CD4-positive, alpha-beta T cell (primary cell): ENCODE measurements at places on chromosomes 6 and 20.

- no peak for DNase-seq
These were observed 195.2 kb upstream of the PROKR2 start for GRCh38 chr20:5511930-5512329.

DNA sequence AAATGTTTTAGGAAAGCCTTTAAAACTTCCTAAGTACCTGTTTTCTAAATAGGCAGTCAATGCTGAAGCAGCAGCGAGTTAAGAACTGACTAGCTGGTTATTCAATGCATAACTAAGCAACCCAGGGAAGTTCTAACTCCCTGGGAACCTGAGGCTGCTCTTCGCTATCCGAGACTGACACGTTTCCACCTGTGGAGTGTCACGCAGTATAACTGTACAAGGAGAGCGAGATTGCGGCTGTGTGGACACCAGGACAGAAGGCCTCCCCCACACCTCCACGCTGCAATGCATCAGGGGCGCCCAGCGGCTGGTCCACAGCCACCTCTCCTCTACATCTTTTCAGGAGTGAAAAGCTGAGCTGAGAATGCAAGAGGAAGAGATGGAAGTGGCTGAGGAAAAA lies 8.0 kb downstream of the PXDC1 start:
- no peak for DNase-seq

DNA sequence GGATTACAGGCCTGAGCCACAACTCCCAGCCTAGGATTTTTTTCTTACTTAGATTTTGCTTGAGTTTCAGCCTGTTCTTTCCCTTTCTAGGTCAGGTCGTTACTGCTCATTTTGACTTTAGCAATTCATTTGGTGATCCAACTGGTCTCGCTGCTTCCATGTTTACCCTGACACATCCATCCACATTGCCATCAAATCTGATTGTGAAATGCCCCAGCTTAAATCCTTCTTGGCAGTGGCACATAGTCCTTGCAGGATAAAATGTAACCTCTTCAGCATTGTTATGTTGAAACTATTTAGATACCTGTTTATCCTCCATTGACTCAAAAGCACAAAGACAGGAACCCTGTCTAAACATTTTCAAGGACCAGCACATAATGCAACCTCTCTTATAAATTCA lies 77.2 kb downstream of the DNAH8 start:
- DNase-seq, result no peak

DNA sequence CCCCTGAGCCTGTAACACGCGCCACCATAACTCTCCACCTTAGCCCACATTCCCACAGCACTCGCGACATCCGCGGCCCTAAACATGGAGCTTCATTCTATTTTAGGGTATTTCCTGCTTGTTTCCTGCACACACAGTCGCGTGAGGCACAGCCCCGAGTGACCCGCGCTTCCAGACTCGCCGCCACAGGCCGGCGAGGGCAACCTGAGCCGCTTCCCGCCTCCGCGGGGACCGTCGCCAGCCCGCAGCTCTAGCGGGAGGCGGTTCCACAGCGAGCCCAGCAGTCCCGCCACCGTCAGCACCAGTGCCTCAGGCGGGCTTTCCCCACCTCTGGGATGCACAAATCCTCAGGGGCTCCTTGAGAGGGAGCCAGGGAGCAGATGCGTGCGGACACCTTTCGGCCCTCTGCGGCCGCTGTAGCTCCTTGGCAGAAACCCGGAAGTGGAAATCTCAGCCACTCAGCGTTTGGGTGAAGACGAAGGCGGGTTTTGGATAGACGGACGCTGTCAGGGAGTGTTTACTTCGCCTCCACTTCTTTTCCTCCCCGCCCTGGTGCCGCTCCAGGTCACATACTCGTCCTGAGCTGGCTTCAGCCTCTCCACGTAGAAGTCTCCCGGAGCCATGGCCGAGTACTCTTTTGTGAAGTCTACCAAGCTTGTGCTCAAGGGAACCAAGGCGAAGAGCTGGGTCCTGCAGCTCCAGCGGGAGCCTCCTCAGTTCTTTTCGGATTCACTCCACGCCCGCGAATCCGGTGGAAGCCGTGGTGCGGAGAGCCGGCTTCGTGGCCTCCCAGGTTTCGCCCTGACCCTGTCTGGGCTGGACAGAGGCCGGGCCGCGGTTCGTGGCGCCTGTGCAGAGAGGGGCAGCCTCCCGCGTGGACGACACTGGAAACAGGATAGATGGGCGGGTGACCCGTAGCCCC lies 2177.4 kb upstream of the DEFB115 start:
- no peak for DNase-seq

DNA sequence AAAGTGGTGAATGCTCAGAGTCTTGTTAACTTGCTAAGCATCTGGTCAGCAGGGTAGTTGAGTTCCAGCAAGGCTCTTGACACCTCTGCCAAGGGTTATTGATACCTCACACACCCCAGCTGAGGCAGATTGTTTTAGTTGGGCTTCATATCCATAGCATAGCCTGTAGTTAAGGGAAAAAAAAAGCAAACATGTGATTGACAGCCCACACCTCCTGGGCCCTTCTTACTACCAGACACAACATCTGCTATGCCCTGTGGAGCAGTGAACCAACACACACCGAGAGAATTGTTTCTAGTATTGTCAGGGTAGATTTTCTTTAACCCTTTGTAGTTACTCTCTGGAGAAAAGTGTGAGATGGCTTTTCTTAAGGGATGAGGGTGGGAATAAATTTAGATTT lies 697.0 kb upstream of the POU3F2 start:
- DNase-seq, result no peak

- no peak for DNase-seq
These were observed 121.6 kb downstream of the OGFRL1 start for GRCh38 chr6:71410164-71410566.

DNA sequence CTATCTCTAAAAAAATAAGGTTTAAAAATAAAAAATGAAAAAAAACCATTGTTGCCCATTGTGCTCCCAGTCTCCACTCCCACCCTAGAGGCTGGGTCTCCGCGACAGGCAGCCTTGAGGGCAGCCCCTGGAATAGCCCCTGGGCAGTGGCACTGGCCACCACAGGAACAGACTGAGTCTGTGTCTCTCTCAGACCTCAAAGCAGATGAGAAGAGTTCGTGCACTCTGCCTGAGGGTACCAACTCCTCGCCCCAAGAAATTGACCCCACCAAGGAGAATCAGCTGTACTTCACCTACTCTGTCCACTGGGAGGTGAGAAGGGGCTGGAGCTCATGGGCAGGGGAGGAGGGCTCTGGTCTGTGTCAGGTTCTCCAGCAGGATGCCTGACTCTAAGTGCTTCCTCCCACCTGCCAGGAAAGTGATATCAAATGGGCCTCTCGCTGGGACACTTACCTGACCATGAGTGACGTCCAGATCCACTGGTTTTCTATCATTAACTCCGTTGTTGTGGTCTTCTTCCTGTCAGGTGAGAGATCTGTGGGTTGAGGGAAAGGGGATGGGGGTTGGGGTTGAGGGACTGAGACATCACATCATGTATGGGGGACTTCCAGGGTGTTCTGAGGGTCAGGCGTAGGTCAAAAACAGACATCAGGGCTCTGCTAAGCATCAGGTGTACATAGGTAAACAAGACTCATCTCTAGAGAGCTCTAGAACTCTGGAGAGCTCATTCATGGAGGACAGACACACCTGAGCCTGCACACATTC lies 35.6 kb downstream of the TM9SF4 start:
- no peak for DNase-seq

- DNase-seq, result no peak
These were observed 124.9 kb downstream of the LAMA2 start for GRCh38 chr6:129007701-129008373.

GRCh38 chr20:58103517-58103904 lies 124.9 kb downstream of the ANKRD60 start:
- DNase-seq, result no peak

DNA sequence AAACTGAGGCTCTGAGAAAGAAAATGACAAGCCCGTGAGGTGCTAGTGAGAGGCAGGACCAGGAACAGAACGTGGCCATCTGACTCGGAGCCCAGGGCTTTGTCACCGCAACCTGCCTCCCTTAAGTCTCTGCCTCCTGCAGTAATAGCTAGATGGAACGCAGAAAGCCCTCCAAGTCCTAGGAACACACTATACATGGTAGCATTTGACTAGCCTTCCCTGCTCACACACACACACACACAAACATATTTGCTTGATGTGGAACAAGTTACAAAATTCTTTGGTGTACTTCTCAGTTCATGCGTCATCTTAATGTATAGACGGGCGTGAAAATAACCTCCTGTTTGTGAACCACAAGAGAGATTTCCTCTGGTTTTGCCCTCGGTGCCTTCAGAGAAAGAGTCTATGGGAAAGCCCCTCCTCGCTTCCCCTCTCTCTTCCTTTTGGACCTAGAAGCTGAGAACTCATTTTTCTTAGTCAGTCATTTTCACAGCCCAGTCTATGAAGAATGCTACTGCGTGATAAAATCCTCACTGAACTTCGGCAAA lies 38.8 kb downstream of the C6orf52 start:
- DNase-seq, result no peak

DNA sequence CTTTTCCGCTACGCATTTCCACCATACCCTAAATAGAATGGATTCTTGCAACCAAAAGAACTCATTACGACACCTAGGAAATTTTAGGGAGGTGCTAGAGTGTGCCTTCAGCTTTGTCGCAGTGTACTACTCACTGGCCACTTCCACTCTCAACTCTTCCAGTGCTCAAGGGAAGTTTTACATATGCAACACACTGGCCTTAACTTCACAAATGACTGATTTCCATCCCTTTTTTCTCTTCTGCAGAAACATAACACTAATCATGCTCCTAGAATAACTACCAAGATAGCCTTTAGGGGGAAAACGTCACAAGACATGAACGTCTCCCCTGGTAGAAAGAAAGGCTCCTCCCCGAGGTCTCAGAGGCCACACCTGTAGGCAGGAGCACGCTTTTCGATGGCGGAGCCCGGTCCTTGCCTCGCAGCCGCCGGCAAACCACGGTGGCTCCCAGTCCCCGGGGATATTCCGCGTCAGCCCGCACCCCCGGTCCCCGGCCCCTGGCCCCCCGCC lies 584 bp downstream of the LYRM4 start:
- peak; percentile 73 for DNase-seq

DNA sequence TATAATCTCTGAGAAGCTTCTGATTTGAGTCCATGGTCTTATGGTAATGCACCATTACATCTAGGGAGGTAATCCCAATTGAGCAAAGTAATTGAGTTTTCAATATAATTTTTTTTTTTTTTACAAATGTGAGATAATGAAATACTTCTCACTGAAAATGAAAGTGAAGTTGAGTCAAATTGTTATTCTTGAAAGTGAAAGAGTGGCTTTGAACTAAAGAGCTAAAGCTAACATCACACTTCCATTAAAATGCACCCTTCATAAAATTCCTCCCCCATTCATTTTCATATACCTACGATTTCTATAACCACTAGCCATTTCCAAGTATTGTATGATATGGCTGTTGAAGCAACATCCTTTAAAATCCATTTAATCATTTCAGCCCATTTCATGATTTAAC lies 149.1 kb upstream of the IMPG1 start:
- DNase-seq, result no peak

DNA sequence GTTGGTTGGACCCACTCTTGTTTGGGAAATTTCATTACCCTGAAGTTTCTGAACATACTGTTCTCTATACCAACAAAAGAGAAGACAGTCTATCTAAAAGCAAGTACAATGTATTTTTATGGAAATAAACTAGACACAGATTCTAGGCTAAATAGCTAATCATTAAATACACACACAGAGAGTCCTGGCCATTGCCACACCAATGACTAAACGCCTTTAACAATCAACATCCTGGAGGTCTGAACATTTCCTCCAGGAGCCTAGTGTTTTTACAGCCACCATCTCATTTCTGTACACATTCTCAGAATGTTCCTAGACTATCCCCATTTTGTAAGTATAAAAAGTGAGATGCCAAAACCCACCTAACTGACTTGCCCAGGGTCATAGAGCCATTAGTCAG lies 141.6 kb upstream of the RREB1 start:
- no peak for DNase-seq

GRCh38 chr6:169215201-169215681 lies 38.4 kb downstream of the THBS2 start:
- DNase-seq, result no peak

GRCh38 chr6:166203003-166203640 lies 35.5 kb upstream of the TBXT start:
- no peak for DNase-seq

DNA sequence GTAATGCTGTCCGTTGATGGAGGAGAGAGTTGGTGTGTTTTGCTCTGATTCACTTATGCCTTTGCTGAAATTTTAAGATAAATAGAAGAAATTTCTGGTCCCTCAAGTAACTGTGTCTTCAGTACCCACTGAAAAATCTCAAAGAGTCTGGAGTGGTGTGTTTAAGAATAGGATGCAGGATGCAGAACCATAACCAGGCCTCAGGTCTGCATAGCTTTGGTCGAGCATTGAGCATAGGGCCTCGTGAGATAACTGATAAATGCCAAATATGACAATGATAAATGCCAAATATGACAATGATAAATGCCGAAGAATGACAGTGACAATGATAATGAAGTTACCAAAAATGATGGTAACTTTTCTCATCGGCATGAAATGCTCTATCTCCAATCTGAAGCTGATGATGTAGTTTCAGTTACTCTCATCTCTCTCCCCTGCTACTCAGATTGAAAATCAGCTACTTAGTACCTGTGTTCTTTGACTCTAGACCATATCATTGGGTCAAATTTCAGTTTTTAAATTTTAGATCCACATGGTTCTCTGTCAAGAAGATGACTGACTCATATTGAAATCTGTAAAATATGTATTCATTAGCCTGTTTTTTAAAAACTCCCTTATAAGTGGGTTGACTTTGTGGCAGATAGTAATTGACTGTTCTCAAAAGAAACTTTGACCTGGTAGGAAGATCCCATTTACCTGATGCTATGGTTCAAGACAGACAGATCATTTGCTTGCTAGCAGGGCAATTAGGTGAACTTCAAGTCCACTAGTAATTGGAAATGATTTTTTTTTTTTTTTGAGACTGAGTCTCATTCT lies 96.6 kb downstream of the SLC16A10 start:
- DNase-seq, result no peak

GRCh38 chr6:158416883-158417759 lies 104.9 kb downstream of the TULP4 start:
- no peak for DNase-seq

DNA sequence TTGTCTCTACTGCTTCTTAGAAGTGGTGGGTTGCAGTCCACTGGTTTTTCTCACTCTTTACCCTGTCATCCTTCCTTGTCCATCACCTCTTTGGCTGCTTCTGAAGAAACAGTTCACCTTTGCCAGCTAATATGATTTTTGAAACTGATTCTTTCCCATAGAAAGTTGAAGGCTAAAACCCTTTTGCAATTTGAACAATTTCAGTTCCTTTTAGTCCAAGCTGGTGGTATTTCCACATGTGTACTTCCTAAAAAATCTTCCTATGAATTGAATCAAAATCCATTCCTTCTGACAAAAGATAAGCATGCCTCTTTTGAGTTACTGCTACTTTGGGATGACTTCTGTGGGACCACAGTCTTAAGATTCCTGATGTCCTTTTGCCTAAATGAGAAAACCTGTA lies 210.0 kb upstream of the MAN1A1 start:
- no peak for DNase-seq
